NCI-H1436 (cell line): ENCODE measurements at places on chromosomes 13 and 19.
A peak's percentile ranks its signal among the peaks of the same experiment; 100 is the strongest.

DNA sequence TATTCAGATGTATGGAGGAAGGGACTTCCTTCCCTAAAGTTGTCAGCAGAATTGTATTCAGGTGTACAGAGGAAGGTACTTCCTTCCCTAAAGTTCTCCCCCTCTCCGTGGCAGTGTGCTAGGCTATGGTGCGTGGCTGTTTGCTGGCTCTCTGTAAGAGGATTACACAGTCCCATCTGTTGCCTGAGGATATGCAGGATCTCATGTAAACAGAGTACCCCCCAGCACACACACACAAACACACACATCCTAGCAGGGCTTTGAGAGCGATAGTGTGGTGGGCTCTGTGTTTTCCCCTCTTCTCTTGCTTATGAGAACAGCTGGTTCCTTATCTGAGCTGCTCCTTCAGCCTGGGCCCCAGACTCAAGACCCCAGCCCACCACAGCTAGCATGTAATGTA lies 10.3 kb downstream of the NEK5 start:
- DNase-seq = no peak

DNA sequence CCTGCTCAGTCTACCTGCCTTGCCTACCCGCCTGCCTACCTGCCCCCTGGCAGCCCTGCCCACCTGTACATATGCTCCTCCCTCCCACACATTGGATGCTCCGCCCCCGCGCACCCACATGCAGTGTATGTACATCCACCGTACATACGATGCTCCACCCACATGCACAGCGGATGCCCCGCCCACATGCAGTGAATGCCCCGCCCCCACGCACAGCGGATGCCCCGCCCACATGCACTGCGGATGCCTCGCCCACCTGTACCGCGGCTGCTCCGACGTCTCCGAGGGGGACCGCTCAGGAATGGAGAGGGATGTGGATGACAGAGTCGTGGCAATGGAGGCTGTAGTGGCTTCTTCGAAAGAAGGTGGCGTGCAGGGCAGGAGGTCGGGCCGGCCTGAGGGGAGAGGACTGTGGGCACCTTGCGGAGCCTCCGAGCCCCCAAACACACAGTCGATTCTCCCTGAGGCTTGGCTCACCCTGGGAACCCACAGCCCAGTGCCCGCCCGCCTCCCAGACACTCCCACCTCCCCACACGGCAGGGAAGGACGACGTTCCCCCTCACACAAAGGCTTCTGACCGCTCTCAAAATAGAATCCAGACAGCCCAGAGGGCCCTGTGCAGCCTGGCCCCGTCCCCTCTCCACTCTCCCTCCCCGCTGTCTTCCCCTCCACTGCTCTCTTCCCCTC lies 16.5 kb upstream of the CACTIN start:
- peak; percentile 18 for DNase-seq

- DNase-seq = no peak
These were observed 360.1 kb downstream of the DLEU7 start for GRCh38 chr13:50483416-50483815.

- DNase-seq = no peak
These were observed 6.8 kb downstream of the UPF3A start for GRCh38 chr13:114288157-114288591.

DNA sequence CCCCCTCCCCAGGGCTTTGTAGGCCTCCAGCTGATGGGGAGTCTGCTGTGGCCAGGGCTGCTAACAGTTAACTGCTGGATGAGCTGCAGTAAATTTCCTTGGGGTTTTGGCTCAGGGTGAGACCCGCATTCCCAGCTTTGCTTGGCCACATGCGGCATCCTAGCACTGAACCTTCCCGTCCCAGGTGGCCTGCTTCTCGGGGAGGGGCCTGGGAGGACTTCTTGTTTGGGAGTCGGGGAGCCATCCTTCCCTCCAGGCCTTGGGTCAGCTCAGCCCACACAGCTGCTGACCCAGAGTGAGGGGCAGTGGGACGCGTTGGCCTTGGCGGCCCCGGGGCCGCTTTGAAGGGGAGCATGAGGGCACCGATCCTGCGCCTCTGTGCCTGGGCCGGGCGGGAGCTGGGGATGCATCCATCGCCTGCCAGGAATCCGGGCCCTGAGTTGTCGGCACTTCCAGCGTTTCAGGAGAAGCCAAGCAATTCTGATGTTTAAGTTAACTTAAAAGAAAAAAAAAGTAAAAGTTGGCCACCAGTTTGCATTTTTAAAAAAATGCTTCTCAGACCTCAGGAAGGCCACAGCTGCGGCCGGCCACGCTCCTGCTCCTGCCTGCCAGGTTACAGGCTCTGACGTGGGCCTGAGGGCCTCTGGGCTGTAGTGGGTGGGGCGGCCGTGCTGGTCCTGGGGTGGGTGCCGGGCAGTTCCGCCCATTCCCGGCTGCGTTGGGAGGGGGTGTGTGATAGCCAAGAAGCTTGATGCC lies 27.7 kb downstream of the CRTC1 start:
- no peak for DNase-seq

DNA sequence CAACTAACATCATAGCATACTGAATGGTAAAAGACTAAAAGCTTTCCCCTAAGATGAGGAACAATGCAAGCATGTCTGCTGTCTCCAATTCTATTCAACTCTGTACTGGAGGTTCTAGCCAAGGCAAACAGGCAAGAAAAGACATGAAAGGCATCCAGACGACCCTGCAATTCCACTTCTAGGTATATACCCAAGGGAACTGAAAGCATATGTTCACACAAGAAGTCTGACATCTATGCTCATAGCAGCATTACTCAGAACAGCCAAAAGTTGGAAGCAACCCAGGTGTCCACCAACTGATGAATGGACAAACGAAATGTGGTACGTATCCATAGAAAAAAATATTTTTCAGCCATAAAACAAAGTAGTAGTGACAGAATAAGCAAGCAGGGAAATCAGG lies 39.1 kb downstream of the PEPD start:
- no peak for DNase-seq

DNA sequence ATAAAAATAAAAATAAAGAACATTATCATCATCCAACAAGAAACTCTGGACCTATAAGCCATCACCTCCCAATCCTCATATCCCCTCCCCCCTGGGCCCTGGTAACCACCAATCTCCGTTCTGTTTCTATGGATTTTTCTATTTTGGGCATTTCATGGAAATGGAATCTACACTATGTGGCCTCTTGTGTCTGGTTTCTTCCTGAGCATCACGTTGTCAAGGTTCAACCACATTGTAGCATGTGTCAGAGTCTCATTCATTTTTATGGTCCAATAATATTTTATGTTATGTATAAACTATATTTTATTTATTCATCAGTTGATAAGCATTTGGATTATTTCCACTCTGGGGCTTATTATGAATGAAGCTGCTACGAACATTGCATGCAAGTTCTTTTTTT lies 26.9 kb downstream of the SULT2B1 start:
- DNase-seq = no peak
